ENCODE measurements at places on chromosomes 5 and 9.

- no peak for DNase-seq
Observed at GRCh38 chr9:110329639-110330230, 7.9 kb downstream of the TXNDC8 start.

GRCh38 chr9:8857068-8857925, 1057.7 kb upstream of the DMAC1 start:
- DNase-seq, result no peak

GRCh38 chr9:114908805-114909448, 21.5 kb downstream of the TNFSF8 start:
- DNase-seq, result no peak

DNA sequence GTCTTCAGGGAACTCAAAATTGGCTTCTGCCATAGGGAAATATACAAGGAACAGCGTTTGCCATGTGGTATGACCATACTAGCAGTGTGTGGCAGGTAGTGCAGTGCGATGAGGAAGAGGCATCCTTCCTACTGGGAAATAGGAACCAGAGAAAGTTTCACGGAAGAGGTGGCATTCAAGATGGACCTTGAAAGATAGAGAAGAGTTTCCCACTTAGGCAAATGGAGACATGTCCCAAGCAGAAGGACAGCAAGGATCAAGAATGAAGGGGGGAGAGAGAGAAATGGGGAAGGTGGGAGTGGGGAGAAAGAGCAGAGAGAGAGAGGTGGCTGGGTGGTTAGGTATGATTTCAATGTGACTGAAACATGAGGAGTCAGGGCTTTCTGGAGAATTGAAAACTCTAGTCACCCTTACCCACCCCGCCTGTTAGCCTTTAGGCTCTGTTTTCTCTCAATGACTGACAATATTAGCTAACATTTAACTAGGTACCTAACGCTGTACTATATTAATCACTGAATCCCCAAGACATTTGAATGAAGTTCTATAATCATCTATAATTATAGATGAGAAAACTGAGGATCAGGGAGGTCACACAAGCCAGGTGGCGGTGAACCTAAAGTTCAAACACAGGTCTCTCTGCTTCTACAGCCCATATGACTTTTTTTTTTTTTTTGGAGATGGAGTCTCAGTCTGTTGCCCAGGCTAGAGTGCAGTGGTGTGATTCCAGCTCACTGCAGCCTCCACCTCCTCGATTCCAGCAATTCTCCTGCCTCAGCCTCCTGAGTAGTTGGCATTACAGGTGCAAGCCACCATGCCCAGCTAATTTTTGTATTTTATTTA, 171.3 kb downstream of the NR3C1 start:
- no peak for DNase-seq

DNA sequence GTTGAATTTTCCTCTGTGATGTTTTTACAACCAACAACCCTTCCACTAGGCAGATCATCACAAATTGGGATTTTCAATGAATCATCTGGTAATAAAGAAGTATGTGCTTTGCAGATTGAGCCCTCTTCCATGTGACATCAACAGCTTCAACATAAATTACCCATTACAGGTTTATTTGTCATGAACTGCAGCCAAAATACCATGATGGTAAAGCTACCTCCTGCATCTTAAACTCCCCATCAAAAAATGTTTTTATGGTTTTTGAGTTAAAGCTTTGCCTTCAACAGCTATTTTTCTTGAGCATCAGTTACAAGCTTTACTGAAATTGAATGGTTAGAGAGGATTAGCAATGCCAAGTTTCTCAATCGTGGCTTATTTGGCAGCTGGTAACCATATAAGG, 211.4 kb upstream of the TUSC1 start:
- no peak for DNase-seq

- DNase-seq, result no peak
Observed at GRCh38 chr9:70830618-70831017, 290.8 kb downstream of the TRPM3 start.

DNA sequence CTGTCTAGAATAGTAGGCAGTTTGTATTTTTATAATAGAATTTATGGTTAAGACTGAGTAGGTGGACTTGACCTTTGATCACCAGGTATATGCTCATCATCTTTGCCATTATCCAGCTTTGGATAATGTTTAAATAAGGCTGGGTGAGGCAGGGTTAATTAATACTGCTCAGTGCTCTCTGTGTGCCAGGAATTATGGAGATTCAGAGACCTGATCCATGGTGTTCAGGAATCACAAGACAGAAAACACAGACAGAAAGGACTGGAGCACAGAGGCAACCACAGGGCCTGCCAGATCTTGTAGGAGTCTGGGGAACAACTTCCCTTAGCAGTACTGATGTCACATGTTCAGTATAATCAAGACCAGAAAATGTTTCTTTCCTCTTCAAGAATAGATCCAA, 186.3 kb upstream of the ADCY2 start:
- DNase-seq, result no peak

- DNase-seq, result no peak
Observed at GRCh38 chr5:98108497-98108896, 665.0 kb upstream of the RGMB start.

- DNase-seq, result no peak
Observed at GRCh38 chr5:145068721-145069120, 766.4 kb downstream of the PRELID2 start.

DNA sequence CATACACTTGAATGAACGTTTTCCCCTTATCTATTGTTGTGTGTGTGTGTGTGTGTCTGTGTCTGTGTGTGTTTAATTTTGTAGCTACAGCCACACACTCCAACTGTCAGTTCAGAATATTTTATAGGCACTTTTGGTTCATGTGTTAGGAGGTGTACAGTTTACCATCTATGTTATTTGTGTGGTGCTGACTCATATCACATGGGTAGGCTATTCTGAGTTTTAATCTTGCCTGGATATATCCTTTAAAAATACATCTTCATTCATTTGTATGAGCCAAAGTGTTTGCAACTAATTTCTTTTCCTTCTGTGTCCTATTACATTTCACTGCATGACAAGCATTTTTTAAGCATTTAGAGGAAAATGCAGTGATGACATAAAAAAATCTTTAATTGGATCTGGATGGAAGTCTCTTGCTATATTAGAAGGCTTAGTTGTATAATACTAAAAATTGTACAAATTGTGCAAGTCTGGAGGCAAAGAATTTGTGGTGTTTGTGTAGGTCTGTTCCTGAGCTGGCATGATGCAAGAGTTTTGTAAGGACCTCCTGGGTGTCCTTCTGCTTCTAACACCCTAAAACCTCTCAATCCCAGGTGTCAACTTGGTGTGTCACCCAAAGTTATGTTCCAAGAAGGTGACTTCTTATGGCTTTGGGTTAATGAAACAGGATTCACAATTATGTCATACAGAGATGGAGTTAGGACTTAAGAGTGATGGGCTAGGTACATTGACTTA, 52.4 kb upstream of the HMHB1 start:
- no peak for DNase-seq

DNA sequence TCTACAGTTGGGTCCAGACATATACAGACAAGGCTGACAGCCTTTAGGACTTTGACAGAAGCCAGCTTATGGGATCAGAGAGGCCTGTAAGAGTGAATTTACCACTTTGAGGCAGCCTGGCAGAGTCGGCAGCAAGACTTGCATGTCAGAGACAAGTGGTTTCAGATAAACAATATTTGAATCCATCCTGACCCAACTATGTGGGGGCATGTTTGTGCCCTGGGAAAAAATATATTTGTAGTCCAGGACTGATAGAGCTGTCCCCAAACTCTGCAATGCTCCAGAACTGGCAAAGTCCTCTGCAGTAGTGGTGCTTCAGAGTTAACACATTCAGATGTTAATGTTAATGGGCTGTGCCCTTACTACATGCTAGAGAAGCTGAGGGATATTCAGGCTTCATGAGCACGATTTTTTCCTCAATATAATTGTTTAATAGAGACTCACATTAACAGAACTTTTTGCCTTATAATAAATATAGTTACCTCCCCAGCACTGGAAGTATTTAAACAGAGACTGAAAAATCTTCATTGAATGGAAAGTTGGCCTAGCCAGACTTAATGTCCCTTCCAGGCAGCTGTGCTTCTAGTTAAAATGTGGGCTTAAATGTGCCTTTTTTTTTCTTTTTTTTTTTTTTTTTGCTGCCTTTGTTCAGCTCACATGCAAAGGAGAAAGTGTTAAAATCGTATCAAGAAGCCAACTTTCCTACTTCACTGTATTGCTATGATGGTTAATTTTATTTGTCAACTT, 42.9 kb downstream of the FEM1C start:
- no peak for DNase-seq

DNA sequence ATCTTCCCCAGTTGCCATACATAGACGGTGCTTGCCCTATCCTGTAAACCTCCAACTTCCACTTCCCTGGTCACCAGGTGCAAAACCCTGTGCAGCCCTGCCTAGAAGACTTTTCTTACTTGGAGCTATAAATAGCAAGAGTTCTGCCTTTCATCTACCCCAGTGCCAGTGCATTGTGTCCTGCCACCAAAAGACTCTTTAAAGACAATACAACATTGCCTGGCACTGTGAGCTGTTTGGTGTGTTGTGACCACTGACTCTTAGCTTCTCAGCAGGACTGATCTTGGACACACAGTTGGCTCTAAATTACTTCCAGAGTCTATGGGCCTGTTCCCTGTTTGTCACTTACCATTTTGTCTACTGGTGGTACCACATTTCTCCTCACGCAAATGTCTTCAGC, 608.1 kb downstream of the CDH9 start:
- DNase-seq, result no peak

DNA sequence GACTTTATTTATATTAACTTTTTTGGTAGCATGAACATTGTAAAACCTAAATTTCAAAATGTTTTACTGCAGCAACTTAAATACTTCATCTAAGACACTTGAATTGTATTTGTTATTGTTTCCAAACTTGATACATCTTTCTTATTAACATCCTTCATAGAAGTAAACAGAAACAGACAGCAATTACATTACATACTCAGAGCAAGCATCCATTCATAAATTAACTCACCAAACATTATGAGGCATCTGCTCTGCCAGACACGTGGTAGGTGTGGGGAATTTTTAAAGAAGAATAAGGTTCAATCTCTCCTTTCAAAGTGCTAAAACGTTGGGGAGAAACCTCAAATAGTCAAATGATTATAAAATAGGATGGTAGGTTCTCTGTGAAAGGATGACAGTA, 130.8 kb downstream of the MUSK start:
- DNase-seq, result no peak

GRCh38 chr9:123348317-123348992, 7.5 kb upstream of the CRB2 start:
- DNase-seq, result no peak

GRCh38 chr9:27665136-27665535, 91.9 kb upstream of the C9orf72 start:
- no peak for DNase-seq

DNA sequence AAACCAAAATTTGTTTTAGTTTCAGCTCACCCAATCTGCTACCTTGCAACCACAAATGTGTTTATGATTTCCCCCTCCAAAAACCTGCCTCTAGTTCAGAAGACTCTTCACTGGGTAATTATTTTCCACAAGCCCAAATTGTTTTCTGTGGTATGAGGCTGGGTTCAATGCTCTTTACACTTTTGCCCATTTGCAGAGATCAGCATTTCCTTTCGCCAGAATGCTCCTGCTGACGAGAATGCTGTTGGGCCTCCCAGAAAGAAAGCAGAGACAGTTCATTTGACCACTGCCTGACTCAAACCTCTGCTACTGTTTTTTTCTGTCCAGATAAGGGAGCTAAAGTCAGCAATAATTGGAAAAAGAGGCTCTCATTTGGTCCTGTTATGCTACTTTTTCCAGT, 427.3 kb downstream of the PDE4D start:
- DNase-seq, result no peak

GRCh38 chr9:3343671-3344070, 182.1 kb downstream of the RFX3 start:
- no peak for DNase-seq

GRCh38 chr9:22244139-22245011, 202.2 kb upstream of the DMRTA1 start:
- DNase-seq, result no peak

DNA sequence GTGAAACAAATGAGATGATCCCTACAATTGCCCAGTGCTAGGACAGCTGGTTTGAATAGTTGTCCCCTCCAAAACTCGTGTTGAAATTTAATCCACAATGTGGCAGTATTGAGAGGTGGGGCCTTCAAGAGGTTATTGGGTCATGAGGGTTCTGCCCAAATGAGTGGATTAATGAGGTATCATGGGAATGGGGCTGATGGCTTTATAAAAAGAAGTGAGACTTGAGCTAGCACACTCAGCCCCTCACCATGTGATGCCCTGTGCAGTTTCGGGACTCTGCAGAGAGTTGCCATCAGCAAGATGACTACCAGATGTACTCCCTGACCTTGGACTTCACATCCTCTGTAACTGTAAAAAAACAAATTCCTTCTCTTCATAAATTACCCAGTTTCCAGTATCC, 33.1 kb downstream of the RANBP6 start:
- DNase-seq, result no peak

- DNase-seq, result no peak
Observed at GRCh38 chr5:139470821-139471300, at the start of gene SMIM33. Gene SMIM33 (plus strand): TSS chr5:139471004. CDS start chr5:139471122, 118 bp downstream.
